ENCODE measurements at places on chromosomes 13 and 19.

- no peak for DNase-seq
Measured at GRCh38 chr19:51415187-51415586, 2.3 kb downstream of the SIGLEC10 start.

DNA sequence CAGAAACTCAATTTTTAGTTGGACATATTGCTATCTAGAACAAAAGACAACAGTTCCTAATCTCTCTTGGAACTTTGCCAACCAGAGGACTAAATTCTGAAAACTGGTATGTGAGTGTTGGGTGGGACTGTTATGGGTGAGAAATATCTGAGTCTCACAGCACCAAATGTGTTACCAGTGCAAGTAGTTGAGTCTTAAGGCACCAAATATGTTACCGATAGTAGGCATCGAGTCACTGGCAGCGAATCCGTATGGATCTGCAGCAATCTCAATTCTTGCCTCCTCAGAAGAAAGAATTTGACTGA, 575.2 kb downstream of the DACH1 start:
- no peak for DNase-seq

DNA sequence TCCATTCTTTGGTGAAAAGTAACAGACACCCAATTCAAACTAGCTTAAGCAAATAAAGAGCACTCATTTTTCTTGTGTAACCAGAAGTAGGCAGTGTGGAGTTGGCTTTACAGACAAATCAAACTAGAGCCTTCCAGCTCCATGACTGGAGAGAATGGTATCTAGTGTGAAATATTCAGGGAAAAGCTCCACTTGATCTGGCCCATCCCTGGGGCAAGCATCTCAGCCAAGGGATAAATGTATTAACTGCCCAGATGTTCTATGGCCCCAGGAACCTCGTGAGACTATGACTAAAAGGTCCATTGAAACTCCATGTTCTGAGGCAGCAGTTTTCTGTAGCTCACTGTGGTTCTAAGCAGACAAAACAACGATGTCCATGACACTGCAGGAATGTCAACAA, 49.9 kb downstream of the TBC1D4 start:
- no peak for DNase-seq

DNA sequence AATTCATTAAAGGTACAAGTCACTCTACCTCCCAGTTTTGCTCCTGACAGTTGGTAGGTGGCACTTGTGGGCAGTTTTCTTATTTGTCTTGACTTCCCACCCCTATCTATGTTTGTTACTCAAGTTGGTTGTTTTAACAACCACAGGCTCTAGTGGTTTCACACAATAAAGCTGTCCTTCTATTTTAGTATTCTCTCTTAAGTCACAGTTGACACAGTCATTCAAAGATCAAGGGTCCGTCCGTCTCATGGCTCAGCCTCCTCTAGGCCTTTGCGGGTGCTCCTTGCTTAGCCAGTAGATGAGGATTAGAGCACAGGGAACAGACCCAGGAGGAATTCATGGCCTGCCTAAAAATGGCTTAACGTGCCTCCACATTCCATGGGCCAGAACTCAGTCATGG, 573.7 kb downstream of the IRS2 start:
- no peak for DNase-seq

DNA sequence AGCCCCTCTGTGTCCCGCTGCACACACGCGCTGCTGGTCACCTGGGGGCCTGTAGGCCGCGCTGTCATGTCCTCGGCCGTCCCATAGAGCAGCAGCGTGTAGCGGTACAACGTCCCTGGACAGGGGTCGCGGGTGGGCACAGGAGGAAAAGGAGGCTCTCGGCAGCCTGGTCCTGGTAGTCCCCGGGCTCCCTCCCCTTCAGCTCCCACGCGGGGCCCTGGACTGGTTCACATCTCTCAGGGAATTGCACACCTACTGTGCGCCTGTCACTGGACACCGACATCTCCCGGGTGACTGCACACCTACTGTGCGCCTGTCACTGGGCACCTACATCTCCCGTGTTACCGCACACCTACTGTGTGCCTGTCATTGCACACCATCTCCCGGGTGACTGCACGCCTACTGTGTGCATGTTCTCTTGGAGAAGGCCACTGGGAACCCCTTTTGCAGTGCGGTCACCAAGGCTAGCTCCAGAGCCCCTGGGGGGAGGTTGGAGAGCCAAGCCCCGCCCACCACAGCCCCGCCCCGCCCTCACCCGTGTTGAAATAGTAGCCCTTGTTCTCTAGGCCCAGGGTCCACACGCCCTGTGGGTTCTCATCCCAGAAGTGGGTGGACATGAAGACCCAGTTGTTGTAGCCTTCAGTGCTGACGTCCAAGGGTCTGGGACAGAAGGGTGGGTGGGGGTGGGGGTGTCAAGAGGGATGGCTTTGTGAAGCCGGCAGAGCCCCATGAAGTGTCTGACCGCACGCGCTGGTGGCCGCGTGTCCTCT, 3.5 kb upstream of the C19orf25 start:
- DNase-seq: no peak

GRCh38 chr13:91609353-91609752, 210.9 kb downstream of the GPC5 start:
- DNase-seq: no peak

- no peak for DNase-seq
Measured at GRCh38 chr13:75324413-75324940, 157.5 kb downstream of the TBC1D4 start.

- no peak for DNase-seq
Measured at GRCh38 chr19:55324662-55325061, 479 bp downstream of the TMEM150B start.

DNA sequence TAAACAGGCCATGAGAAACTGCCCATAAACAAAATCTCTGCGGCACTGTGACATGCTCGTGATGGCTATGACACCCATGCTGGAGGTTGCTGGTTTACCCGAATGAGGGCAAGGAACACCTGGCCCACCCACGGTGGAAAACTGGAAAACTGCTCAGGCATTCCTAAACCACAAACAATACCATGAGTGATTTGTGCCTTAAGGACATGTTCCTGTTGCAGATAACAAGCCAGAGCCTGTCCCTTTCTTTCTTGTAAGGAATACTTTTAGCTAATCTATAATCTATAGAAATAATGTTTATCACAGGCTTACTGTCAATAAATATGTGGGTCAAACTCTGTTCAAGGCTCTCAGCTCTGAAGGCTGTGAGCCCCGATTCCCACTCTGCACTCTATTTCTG, 12.1 kb downstream of the ZNF561 start:
- DNase-seq: no peak

DNA sequence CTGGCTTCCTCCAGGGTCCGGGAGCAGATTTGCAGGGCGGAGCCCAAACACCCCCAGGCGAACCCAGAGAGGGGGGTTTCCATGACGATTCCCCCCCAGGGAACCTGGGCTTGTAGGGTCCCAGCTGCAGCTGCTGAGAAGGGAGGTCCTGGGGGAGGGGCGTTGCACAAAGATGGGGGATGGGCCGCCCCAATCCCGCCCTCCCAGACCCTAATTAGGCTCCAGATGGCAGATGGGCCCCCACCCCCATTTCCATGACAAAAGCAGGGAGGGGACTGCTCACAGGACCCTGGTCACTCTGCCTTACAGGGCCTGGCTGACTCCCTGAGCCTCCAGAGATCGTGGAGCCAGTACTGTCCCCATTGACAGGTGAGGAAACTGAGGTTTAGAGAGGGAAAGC, 15.2 kb downstream of the ELAVL3 start:
- DNase-seq: no peak

DNA sequence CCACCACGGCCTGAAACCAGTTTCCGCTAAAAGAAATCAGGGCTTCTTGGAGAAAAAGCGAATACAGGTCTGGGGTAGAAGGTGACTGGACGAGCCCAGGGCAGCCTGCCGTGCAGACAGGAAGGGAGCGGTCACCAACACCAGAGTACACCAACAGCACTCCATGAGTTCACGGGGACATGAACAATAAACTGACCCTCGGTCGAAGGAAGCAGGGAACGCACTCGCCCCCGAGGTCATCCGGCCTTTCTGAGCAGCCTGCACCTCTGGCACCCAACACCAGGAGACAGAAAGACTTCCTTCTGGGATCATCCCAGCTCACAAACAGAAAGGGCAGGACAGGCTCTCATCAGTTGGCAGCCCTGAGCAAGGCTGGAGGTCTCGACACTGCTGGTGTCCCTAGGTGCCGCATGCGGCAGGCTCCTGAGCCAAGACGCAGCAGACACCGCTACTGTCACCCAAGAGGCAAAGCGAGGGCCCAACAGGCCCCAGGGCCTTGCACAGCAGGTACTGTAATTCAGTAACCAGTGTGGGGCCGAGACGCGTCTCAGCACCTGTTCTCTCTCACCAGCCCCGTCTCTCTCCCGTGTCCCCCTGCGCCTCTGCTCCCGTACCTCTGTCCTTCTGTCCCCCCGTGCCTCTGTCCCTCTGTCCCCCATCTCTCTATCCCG, 18.0 kb downstream of the DCUN1D2 start:
- no peak for DNase-seq

DNA sequence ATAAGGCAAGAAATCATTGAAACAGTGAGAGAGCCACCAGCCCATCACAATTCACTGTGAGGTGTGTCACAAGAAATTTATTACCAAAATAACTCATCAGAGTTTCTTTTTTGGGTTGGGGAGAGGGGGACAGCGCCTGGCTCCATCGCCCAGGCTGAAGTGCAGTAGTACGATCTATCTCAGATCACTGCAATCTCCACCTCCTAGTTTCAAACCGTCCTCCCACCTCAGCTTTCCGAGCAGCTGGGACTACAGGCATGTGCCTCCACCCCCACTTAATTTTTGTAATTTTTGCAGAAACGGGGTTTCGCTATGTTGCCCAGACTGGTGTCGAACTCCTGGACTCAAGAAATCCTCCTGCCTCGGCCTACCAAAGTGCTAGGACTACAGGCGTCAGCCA, 3.6 kb downstream of the IFNL1 start:
- DNase-seq: no peak

DNA sequence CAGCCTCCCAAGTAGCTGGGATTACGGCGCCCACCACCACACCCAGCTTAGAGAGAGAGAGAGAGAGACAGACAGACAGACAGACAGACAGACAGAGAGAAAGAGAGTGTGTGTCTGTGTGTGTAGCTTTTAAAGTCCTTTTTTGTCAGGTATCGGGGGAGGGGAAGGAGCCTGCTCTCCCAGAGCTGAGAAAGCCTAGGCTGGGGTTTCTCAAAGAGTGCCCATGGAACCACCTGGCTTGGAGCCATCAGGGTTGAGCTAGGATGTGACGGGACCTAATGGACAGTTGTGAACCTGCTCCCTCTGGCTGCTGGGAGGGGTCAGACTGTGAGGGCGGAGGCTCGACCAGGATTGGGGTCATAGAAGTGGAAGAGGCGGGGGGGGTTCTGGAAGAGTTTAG, 16.6 kb downstream of the RFX1 start:
- no peak for DNase-seq

DNA sequence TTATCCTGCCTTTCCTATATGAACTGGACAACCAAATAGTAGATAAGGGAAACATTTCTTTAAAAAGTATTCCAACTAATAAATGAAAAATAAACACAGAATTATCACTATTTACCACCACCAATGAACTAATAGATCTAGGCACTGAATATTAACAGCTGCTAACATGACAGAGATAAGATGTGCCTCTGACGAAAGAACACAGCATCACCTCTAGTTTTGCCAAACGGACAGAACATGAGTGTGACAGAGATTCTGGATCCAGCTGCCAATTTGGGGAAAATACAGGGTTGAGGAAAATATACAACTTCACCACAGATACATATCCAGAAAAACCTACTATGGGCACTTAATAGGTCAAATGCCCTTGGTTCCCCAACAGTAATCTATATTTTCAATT, 18.0 kb downstream of the VPS36 start:
- DNase-seq: no peak

DNA sequence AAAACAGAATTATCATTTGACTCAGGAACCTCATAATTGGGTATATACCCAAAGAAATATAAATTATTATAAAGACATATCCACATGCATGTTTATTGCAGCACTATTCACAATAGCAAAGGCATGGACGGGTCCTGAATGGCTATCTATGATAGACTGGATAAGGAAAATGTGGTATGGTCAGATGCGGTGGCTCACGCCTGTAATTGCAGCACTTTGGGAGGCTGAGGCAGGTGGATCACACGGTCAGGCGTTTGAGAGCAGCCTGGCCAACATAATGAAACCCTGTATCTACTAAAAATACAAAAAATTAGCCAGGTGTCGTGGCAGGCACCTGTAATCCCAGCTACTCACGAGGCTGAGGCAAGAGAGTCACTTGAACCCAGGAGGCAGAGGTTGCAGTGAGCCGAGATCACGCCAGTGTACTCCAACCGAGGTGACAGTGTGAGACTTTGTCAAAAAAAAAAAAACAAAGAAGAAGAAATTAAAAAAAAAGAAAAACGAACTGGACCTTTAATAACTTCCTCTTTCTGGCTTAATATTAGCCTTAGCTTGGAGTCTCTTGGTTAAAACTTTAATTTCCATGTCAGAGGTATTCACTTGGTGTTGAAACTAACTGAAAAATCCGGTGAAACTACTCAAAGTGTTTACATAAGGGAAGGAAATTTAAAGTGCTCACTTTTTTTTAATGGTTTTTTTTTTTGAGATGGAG, 104.4 kb downstream of the ZNF486 start:
- no peak for DNase-seq

DNA sequence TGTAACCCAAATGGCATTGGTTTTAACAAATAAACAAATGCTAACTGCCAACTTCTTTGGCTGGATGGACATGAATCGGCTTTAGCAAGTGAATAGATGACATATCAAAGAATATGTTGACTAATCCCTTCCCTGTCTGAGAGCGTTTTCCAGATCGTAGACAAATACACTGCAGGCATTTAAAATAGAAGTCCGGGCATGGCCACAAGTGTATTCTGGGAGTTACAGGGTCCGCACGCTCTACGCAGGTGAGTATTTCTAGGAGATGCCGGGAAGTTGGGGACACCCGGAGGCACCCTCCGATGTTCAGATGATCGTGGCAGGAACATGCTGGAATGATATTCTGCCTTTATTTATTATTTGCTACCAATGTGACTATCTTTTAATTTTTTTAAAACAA, 53.2 kb upstream of the ZNF536 start:
- DNase-seq: no peak

- DNase-seq: no peak
Measured at GRCh38 chr19:49116544-49116943, 2.4 kb downstream of the LIN7B start.

DNA sequence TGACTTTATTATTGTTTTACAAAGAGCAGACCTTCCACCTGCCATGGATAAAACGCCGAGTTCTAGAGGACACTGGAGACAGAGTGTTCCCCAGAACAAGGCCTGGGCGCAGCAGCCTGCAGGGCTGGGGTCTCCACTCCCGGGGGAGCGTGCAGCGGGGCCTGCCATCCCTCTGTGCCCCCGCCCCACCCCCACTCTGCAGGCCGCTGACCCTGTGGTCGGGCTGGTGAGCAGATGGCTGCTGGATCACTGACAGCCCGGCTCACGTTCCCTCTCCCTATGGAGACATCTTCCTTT, 8.6 kb upstream of the PTBP1 start:
- no peak for DNase-seq

DNA sequence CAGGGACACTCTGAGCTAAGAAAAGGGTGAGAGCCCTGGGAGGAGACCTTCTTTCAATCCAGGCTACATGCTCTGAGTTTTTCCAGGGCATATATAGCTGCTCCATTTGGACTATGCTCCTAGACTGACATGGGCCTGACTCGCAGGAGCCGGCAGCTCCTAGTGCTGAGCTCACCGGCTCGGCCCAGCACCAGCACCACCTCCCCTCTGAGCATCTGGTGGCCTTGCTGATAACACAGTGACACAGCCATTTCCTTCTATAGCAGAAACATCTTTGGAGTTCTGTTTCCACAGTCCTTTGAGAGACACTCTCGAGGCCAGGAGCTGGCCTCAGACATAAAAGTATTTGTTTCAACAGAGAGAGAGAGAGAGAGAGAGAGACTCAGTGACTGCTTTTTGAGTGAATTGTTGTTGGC, 184.9 kb downstream of the TM9SF2 start:
- DNase-seq: no peak

Measured in cortex of kidney (tissue), 1 donor.